Activated CD8-positive, alpha-beta memory T cell treated with anti-CD3 and anti-CD28 coated beads for 1 hour (primary cell): ENCODE measurements at places on chromosomes 1 and 21.

DNA sequence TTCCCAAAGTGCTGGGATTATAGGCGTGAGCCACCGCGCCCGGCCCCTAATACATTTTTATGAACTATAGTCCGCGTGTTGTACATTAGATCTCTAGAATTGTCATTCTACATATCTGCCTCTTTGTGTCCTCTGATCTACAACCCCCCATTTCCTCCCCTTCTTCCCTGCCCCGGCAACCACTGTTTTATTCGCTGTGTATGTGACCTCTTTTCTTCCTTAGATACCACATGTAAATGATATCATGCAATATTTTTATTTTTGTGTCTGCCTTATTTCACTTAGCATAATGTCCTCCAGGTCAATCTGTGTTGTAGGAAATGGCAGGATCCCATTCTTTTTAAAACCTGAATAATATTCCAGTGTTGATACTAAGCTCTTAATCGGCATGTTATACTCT, 99.5 kb upstream of the NRIP1 start:
- no peak for DNase-seq

- no peak for DNase-seq
Measured at GRCh38 chr1:109197158-109198042, 16.3 kb upstream of the SARS1 start.

DNA sequence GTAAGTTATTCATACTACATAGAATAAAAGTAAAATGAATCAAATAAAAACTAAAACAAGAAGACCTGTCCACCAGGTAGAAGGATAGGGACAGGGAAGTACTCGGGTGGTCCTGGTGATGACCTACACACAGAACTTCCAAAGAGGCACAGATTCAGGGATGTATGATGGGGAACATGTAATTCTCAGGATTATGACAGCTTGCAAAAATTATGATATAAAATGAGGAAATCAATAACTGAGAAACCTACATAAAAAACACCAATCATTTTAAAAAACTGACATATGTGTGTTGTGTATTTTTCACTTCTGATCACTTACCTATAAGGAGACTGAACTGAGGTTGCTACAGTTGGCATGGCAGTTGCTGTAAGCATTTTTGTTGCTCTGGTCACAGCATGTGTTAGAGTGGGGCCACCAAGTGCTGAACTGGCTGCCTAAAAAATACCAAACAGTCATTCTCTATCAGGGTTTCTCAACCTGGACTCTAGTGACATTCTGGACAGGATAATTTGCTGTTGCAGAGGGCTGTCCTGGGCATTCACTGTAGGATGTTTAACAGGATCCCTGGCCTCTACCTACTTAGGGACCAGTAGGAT, 73.8 kb downstream of the USP24 start:
- no peak for DNase-seq

- DNase-seq: no peak
Measured at GRCh38 chr1:153119491-153119971, 6.2 kb upstream of the SPRR2F start.
